Activated naive CD4-positive, alpha-beta T cell treated with anti-CD3 and anti-CD28 coated beads for 36 hours (primary cell): ENCODE measurements at places on chromosomes 13 and 19. TPM values are rescaled to one million over a fixed set of nuclear protein-coding genes. Genes with fewer than 3 reads are reported as not detected.

DNA sequence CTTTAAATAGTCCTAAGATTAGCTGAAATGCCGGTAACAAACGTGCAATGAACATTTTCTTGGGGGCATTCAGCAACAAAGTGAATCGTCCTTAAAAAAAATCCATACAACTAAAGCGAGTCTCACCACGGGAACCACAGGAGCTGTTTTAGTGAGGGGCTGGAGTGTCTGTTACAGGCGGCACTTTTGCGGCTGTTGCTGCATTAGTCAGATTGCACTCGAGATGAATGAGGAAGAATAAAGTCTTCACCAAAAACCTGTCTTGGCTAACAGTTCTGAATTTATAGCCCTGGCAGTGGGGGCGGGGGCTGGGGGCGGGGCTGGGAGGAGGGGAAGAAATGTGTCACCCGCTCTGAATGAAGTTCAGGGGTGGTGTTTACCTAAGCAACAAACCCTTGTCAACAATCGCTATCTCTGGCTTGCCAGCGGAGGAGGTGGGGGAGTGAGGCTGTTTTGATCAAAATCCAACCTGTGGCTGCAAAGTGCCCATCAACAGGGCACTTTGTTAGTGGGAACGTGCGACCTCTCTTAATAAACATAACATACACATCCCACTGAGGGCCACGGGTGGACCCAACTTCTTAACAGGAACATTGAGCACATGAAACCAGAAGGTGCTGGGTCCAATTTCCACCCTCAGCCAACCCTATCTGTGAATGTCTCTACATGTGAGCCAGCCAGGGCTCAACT is 44.5 kb downstream of the RFX2 start:
- peak; percentile 52 for DNase-seq

DNA sequence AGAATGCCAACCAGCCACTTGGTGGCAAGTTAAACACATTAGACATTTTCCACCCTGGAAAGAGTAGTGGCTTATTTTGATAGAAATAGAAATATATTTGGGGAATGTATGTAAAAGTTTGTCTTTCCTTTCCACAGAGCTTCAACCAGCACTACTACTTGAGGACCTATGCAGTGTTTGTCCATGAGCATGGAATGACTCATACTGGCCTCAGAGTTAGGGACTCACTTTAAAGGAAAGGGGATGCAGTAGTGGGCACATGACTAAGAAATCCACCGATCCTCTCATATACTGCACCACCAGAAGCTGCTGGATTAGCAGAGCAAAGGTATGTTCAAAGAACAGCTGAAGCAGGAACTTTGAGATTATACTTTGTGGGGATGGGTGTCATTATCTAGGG is 62.6 kb downstream of the LACC1 start:
- DNase-seq: no peak

- DNase-seq: peak; percentile 66
Observed at GRCh38 chr19:2051773-2052704, 995 bp upstream of the MKNK2 start.

GRCh38 chr19:38817081-38817480 is 4.3 kb upstream of the LGALS4 start:
- DNase-seq: no peak

GRCh38 chr13:27830010-27830409 is 37.7 kb downstream of the GSX1 start:
- peak; percentile 43 for DNase-seq

DNA sequence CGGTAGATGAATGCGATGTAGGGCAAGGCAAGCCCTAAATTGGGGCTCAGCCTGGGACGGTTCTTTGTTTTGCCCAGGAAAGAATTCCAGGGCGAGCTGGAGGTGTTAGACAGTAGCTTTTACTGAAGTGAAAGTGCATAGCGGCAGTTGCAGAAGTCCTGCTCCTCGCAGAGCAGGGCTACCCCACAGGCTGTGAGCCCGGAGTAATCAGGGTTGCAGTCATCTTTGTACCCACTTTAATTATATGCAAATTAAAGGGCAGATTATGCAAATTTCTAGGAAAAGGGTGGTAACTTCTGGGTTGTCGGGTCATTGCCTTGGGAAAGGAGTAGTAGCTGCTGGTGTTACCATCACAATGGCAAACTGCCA is 30.5 kb downstream of the VAV1 start:
- no peak for DNase-seq

CEACAM8 gene
- total RNA-seq: not detected

ZNF14 gene
- total RNA-seq: 8.4 TPM

ZNF865 gene
- total RNA-seq: 11.2 TPM
